ENCODE measurements at places on chromosomes 1 and 21. TPM values are rescaled to one million over a fixed set of nuclear protein-coding genes. Genes with fewer than 3 reads are reported as not detected.
A peak's percentile ranks its signal among the peaks of the same experiment; 100 is the strongest.

DNA sequence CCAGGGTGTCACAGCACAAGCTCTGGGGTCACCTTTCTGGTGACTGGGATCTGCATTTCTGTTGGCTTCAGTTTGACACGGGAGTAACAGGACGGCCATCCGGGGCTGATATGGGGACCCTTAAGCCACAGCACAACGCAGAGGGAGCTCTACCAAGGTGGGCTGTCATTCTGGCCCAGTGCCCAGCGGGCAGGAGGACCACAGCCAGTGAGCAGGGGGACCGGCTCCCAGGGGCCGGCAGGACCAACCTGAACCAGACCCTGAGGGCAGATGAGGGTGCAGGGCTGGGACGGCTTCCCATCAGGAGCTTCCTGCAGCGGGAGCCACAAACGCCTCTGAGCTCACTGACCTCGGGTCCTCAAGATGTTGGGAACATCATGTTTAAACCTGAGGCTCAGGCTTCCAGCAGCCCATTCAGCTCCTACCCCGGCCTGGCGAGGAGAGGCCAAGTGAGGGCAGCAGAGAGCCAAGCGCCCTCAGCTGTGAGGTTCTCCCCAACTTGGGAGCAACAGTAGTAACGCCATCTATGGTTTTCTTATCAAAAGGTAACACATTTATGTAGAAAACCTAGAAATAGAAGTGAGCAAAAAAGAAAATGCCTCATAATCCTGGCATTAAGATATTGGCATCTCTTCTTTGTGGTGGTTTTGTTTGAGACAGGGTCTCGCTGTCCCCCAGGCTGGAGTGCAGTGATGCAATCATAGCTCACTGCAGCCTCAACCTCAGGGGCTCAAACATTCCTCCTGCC lies 26.8 kb downstream of the TMEM201 start:
- H3K27me3 ChIP-seq, result peaks cover 7% of the 10 kb centered on the region
- DNase-seq, result no peak
- H3K36me3 ChIP-seq, result no peaks in the 10 kb centered on the region
- no peak overlapping the region for H3K27ac ChIP-seq
- H3K4me1 ChIP-seq, result peaks cover 3% of the 10 kb centered on the region
- H3K4me3 ChIP-seq, result no peak overlapping the region

DNA sequence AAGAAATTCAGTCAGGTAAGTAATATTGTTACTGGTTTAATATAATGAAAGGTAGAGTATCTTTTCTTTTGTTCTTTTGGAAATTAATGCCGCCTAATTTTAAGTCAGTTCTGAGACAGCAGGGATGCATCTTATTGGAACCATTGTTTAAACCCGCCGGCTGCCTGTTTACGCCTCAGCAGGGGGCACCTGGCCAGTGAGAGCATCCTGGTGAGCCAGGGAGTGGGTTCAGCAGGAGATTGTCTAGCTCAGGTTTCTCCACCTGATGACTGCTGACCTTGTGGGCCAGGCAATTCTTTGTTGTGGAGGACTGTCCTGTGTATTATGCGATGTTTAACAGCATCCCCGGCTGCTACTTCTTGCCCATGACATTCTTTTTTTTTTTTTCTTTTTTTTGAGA lies 30.2 kb downstream of the CHAF1B start:
- no peak overlapping the region for H3K4me3 ChIP-seq
- DNase-seq, result no peak
- H3K27me3 ChIP-seq, result no peaks in the 10 kb centered on the region
- H3K27ac ChIP-seq, result no peak overlapping the region
- H3K36me3 ChIP-seq, result peaks cover 6% of the 10 kb centered on the region

Gene LELP1
- total RNA-seq, result not detected

DNA sequence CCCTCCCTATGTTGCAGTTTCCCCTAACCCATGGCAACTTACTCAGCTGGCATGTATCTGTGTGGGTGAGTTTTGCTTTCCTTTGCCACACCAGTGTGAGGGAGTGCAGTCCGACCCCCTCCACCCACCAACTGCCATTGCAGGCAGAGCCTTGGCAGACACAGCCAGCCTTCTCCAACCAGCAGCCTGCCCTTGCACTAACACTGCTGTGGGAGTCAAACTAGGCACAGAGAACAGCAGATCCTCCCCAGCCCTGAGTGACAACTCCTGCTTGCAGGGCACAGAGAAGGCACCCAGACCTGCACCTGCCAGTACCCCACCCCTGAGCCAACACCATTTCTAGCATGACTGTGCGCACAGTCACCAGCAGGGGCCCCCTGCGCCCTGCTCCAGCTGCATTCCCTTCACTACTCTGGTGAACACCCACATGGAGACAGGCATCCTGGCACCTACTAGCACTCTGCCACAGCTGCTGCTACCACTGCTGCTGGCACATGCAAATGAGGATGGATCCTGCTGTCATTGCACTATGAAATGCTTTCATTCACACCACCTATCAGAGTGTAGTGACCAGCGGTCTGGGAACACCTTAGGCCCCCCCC lies 98.4 kb downstream of the MAGI3 start:
- H3K4me1 ChIP-seq, result no peaks in the 10 kb centered on the region
- H3K4me3 ChIP-seq, result no peak overlapping the region
- DNase-seq, result no peak
- H3K27ac ChIP-seq, result no peak overlapping the region
- peaks cover 3% of the 10 kb centered on the region for H3K36me3 ChIP-seq

Gene C1orf216
- 5.7 TPM for total RNA-seq

Gene OVAAL
- total RNA-seq, result not detected

- peak overlapping the region; percentile 89 for H3K4me3 ChIP-seq
- peaks cover 10% of the 10 kb centered on the region for H3K27me3 ChIP-seq
- peaks cover 2% of the 10 kb centered on the region for H3K36me3 ChIP-seq
- peaks cover 16% of the 10 kb centered on the region for H3K4me1 ChIP-seq
Measured at GRCh38 chr1:248872752-248873408, 14.0 kb upstream of the ZNF692 start.

- no peak overlapping the region for H3K4me3 ChIP-seq
- no peak for DNase-seq
- peaks cover 2% of the 10 kb centered on the region for H3K36me3 ChIP-seq
- H3K27me3 ChIP-seq, result no peaks in the 10 kb centered on the region
Measured at GRCh38 chr1:153849487-153850185, 73.1 kb downstream of the GATAD2B start.

DNA sequence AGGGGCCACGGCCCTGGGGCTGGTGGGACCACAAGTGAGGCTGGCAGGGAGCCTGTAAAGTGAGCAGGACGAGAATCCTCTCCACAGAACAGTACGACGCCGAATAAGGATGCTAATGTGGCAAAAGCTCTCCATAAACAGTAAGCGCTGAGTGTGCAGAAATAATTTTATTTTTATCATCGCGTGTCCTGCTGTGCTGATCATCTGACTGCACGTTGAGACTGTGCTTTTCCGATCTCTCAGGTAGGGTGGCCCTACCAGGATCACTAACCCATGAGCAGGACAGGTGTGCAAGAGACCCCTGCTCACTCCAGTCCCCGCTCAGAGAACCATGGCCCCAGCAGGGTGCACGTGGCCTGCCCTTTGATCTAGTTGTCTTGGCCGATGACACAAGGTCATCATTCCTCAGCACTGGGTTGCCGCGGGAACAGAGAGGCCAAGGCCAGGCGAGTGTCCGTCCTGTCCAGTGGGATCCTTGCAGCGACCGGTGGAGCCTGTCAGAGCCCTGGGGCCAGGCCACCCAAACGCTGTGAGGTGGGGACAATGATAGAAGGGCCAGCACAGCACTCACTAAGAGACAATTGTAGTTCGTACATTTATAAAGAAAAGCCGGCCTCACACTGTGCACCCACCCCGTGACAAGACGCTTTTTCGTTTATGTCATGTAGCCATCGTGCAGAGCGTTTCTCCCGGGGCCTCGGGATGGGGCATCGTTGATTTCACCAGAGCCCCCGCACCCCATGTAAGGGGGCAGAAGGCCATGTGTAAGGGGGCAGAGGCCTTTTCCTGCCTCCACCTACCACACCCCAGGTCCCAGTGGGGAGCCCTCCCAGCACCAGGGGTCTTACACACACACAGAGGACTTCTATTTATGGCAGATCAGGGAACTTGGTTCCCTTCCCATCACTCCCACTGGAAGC lies 52.7 kb upstream of the ADARB1 start:
- no peak overlapping the region for H3K27ac ChIP-seq
- peaks cover 4% of the 10 kb centered on the region for H3K4me1 ChIP-seq
- peaks cover 5% of the 10 kb centered on the region for H3K36me3 ChIP-seq
- H3K27me3 ChIP-seq, result peaks cover 24% of the 10 kb centered on the region
- H3K4me3 ChIP-seq, result no peak overlapping the region
- DNase-seq, result no peak

Data from T-helper 17 cell (primary cell).